Right renal pelvis (tissue), 4 donors: ENCODE measurements at places on chromosomes 16 and 17. TPM values are rescaled to one million over a fixed set of nuclear protein-coding genes. Genes with fewer than 3 reads are reported as not detected.

GRCh38 chr17:80118601-80119270, 17.4 kb downstream of the GAA start:
- DNase-seq, result no peak

GRCh38 chr17:40857535-40857934, 9.5 kb downstream of the KRT12 start:
- DNase-seq, result no peak

- no peak for DNase-seq
These were observed 21.5 kb downstream of the MED13 start for GRCh38 chr17:62043602-62044001.

GRCh38 chr17:41860254-41860931, 4.8 kb downstream of the KLHL11 start:
- DNase-seq, result no peak

The NPB gene
- 0.57 TPM for polyA plus RNA-seq

The PRAC2 gene
- not detected for polyA plus RNA-seq

The PSMD11 gene
- 116 TPM for polyA plus RNA-seq

GRCh38 chr16:71626018-71626857, at the start of gene MARVELD3:
MARVELD3 (plus strand) TSS chr16:71626184; CDS start chr16:71626230, 46 bp downstream.
- DNase-seq, result no peak

The TBC1D26 gene
- polyA plus RNA-seq, result 0.40 TPM

GRCh38 chr16:64153718-64154117, 968.1 kb downstream of the CDH11 start:
- no peak for DNase-seq

The SDR42E2 gene
- 0.22 TPM for polyA plus RNA-seq

DNA sequence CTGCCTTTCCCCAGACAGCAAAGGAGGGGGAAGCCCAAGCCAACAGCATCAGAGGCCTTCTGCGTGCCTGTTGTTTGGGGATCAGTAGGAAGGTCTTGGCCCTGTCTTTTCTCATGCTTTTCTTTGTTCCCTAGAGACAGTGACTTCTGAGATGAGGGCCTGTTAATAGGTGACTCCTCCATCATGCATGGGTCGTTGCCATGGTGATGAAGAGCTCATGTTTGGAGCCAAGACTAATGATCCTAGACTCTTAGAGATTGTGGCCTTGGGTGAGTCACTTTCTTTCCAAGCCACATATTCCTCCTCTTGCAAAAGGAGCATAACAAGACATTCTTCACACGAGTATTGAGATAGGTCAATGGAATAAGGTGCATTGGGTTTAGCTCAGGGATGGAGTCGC, 201.1 kb upstream of the ASIC2 start:
- DNase-seq, result no peak

- DNase-seq, result no peak
These were observed 69.9 kb upstream of the SEC14L1 start for GRCh38 chr17:77070888-77071279.
